ENCODE measurements at places on chromosomes 5 and 9. TPM values are rescaled to one million over a fixed set of nuclear protein-coding genes. Genes with fewer than 3 reads are reported as not detected.

RNF130 gene
- 33.9 TPM for total RNA-seq

C6 gene
- total RNA-seq: 0.16 TPM

SAXO1 gene
- total RNA-seq: 0.09 TPM

SLC34A1 gene
- total RNA-seq: not detected

CCDC180 gene
- total RNA-seq: 5.2 TPM

MRPS2 gene
- total RNA-seq: 19.1 TPM

SLCO6A1 gene
- not detected for total RNA-seq

SPATA31D4 gene
- not detected for total RNA-seq

GRIN3A gene
- total RNA-seq: not detected

C9 gene
- 0.16 TPM for total RNA-seq

LVRN gene
- total RNA-seq: 0.47 TPM

Data from bronchial smooth muscle cell (primary cell).